ENCODE measurements at places on chromosomes 11 and 22.

- peak; percentile 87 for DNase-seq
These were observed 17.1 kb upstream of the SYTL2 start for GRCh38 chr11:85827748-85828639.

GRCh38 chr11:102476812-102477211 is 24.2 kb upstream of the TMEM123 start:
- DNase-seq, result peak; percentile 53

GRCh38 chr11:64846998-64847666 is 2.7 kb upstream of the CDC42BPG start:
- DNase-seq, result peak; percentile 89

DNA sequence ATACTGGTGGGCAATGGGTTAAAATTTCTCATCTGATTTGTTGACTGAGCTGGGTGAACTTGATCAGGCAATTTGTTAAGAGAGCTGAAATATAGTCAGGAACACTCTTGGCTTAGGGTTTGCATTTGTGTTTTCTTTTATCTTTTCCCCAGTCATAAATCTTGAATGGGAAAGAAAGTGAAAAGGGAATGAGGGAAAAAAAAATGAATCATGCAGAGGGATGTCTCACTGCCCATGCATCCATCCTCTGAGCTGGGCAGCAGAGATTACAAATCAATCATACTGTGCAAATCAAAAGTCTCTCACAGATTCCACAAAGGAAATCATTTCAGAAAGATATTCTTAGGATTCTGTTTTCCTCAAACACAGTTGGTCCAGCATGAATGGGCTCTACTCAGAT is 174.2 kb upstream of the MPPED2 start:
- no peak for DNase-seq

GRCh38 chr11:73932781-73933180 is 18.0 kb upstream of the DNAJB13 start:
- no peak for DNase-seq

DNA sequence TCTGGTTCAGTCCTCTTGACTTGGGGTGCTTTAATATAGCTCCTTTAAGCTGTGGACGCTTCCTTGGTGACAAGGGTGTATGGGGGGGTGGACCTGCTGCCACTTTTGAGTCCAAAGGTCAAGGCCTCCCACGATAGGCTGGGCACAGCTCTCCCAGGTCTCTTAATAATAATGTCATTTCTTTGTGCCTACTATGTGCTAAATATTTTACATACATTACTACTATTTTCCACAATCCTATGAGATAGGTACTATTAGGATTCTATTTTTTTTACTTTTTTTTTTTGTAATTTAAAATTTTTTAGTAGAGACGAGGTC is 304 bp upstream of the UCP3 start:
- no peak for DNase-seq

DNA sequence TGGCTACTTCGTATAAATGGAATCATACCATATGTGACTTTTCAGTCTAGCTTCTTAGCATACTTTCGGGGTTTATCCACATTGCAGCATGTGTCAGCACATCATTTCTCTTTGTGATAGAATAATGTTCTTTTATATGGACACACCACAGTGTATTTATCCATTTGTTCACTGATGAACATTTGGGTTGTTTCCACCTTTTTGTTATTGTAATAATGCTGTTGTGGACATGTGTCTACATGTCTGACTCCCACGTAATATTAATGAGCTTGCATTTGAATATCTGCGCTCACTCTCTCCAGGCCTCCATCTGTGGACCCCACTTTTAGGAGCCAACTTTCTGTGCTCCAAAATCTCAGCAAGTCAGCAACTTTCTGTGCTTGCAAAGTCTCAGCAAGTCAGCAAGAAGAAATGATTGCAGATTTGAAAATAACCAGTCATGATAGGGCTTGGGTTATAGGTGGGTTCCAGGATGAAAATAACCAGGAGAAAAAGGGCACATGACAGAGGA is 53.9 kb upstream of the GALNT18 start:
- no peak for DNase-seq

DNA sequence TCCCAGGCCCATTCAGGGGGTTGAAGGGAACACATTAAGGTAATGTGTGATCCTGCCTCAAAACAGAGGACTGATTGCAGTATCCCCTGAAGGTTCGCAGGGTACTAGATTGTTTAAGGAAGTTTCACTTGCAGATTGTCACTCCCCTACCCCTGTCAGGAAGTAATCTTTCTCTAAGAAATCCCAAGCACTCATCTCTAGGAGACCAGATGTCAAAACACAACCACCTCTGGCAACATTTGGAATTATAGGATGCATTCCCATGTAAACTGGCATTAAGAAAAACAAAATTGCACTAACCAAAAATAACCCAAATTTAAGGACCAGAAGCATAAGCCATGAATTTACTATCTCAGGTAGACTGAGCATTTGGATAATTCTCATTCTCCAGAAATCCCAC is 1.6 kb downstream of the MRPL17 start:
- DNase-seq, result no peak

- no peak for DNase-seq
These were observed 95.2 kb upstream of the PDGFD start for GRCh38 chr11:104259121-104259610.

- DNase-seq, result no peak
These were observed 8.6 kb upstream of the GNAZ start for GRCh38 chr22:23061471-23062280.

DNA sequence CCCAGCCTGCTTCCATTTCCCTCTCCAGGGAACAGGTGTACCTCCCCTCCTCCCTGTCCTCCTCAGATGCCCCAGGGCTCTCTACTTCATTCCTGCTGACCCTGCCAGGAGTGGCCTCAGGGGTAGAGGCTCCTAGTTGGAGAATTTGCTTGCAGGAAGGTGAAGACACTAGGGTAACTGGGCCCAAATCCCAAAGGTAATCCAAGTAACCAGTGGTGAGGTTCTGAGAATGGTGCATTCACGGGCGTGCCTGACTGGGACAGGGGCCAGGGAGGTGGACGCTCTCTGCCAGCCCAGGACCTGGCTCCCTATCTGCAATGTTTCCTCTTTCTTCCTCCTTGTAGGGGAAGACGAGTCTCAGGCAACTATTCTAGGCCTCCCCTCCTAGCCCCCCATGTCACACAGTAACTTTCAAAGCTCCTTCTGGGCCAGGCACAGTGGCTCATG is 2.9 kb downstream of the SLC35C1 start:
- DNase-seq, result no peak

- no peak for DNase-seq
These were observed 70.6 kb downstream of the PDHX start for GRCh38 chr11:34986883-34987520.

- DNase-seq, result no peak
These were observed 44.1 kb upstream of the NFRKB start for GRCh38 chr11:129939510-129939909.

DNA sequence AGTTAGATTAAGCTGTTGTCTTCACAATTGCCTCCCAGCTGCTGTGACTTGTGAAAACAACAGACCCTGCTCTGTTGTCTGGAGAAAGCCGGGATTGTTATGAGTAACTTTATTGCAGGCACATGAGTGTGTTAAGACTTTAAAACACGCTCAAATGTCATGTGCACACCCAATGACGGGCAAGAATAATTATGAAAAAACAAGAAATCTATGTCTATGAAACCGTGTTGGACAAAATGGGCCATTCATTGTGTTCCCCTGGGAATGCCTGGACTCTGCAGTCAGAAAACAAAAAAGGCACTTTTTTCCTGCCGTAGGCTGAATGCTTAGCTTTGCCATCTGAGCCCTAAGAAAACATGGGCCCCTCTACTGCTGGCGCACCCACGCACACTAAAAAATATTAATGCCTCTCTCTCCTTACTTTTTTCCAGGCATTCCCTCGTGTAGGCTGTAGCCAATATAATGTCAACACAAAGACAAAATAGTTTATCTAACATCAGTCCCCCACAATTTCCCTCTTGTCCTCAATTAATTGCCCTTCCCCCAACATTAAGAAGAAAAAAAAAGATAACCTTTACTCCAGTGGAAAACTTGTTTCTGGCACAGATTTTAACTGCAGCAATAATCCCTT is 207.9 kb downstream of the SOX6 start:
- DNase-seq, result no peak

- DNase-seq, result no peak
These were observed 10.5 kb upstream of the ALX4 start for GRCh38 chr11:44320289-44320973.

- no peak for DNase-seq
These were observed 125.1 kb downstream of the ARHGAP20 start for GRCh38 chr11:110587129-110587528.

GRCh38 chr11:134483857-134484256 is 71.8 kb upstream of the B3GAT1 start:
- no peak for DNase-seq

GRCh38 chr22:38953091-38953490 is 4.3 kb upstream of the APOBEC3A start:
- DNase-seq, result no peak

DNA sequence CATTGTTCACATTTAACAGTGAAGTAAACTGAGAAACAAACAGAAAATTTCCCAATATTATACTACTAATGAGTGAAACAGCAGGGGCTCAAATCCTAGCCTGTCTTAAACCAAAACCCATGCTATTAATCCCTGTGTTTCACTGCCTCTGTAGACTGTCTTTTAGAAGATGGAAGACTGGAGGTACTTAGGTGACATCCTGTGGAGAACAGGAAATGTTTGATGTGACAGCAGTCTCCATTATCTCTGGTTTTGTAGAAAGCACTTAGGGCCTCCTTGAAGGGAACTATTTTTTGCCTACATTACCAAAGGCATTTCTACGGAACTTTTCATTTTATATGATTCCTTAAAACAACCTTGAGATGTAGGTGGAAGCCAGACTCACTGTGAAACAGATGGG is 288.1 kb upstream of the SORL1-AS1 start:
- DNase-seq, result no peak

DNA sequence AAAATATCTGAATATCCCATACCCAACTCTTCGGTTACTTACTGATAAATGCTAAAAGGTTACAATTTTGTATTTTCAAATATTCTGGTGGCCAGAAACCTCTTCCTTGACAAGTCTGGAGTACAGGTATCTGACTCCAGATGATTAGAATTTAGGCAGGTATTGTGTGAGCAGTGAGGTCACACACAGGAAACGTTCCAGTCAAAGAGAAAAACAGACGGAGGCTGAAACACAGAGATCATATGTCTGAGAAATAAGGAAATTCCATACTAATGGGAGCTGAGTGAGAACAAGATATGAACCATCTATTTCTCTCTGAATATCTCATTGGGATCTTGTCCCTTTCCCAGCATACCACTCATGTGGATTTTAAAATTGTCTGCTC is 89.4 kb upstream of the IGLL5 start:
- no peak for DNase-seq

DNA sequence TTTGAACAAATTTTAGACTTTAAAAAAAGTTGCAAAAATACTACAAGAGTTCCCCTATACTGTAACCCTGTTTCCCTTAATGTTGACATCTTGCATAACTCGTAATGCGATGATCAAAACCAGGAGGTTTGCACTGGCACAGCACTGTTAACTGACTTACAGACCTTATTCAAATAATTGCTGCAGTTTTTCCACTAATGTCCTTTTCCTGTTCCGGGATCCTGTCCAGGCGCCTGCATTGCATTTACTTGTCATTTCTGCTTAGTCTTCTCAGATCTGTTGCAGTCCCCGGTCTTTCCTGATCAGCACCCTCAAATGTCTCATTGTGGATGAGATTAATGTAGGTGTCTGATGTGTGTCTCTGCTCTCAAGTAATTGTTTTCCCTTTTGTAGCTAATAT is 32.0 kb downstream of the APLP2 start:
- no peak for DNase-seq

DNA sequence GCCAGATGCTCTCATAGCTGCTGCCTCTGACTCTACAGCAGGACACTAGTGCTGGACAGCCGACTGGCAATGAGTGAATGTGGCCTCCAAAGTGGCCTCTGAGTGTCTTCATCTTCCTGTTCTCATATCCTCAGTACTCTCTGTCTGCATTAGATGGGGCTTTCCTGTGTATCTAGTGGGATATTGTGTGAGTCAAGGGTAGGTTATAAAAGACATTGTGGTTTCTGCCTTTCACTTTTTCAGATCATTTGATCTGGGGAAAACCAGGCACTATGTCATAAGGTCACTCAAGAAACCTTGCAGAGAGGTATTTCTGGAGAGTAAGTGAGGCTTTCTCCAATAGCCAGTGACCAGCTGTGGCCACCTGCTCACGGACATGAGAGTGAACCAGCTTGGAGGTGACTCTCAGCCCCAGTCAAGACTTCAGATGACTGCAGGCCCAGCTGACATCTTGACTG is 333.6 kb upstream of the NCAM1 start:
- no peak for DNase-seq

Measured in choroid plexus epithelial cell (primary cell).